HepG2 (cell line): ENCODE measurements at places on chromosomes 3 and 15.

- DNase-seq, result no peak
Measured at GRCh38 chr3:69770219-69770618, 31.0 kb downstream of the MITF start.

DNA sequence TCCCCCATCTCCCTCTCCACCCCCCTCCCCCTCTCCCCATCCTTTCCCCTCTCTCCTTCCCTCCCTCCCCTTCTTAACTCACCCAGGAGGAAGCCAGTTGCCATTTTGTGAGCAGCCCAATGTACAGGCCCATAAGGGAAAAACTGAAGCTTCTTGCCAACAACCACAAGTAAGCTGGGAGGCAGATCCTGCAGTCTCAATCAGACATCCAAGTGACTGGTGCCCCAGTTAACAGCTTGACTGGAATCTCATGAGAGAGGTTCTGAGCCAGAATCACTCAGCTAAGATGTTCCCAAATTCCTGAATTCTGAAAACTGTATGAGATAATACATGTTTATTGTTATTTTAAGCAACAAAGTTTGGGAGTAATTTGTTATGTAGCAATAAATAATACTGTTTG, 90.7 kb downstream of the C3orf70 start:
- no peak for DNase-seq

GRCh38 chr3:138356730-138357405, 8.5 kb downstream of the MRAS start:
- no peak for DNase-seq

GRCh38 chr15:68415501-68416157, 16.3 kb downstream of the ITGA11 start:
- no peak for DNase-seq

- DNase-seq, result peak; percentile 16
Measured at GRCh38 chr3:134527037-134527436, 41.2 kb downstream of the CEP63 start.

GRCh38 chr3:137769322-137770065, 5.4 kb downstream of the SOX14 start:
- DNase-seq, result no peak

GRCh38 chr15:49832511-49832910, 211.7 kb downstream of the DTWD1 start:
- DNase-seq, result peak; percentile 31

DNA sequence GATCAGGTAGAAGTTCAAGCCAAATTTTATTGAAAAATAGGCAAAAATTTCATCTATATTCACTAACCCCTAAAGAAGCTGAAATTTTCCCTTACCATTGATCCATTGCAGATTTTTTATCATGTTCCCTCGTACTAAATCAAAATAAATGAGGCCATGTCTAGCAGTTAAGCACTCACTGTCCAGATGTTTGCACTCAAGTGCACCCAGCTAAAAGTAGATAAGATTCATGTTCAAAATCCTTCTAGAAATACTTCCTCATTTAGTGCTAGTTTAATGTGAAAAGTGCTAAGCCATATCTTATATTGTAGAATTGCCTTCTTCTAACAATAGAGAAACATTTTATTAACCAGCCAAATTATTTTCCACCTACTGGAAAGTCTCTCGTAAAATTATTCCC, 164.7 kb upstream of the UBE2E2 start:
- no peak for DNase-seq

DNA sequence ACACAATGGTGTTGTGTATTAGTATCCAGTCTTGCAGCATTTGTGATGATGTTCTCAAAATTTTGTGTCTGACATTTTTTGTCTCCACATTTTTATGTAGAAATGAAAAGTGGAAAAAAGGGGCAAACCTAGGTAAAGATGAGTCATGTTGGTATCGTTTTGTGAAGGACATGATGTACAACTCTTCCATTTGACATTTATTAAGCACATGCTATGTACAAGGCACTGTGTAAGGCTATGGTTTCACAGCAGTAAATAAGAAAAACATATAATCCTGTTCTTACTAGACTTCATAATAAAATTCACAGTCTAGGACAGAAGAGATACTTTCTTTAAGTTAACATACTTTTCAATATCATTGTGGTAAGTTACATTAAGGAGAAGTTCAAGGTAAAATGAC, 143.5 kb upstream of the CNTN4 start:
- DNase-seq, result no peak

GRCh38 chr15:40746916-40747418, 8.1 kb downstream of the RMDN3 start:
- DNase-seq, result no peak

GRCh38 chr3:187999821-188000220, 154.1 kb upstream of the LPP start:
- no peak for DNase-seq

GRCh38 chr3:171604370-171604769, 144.2 kb upstream of the TNIK start:
- no peak for DNase-seq

- no peak for DNase-seq
Measured at GRCh38 chr3:120450600-120451271, at the start of gene FSTL1. TSS of gene FSTL1 (minus strand) at chr3:120450992. CDS start at chr3:120450746, 246 bp downstream.

DNA sequence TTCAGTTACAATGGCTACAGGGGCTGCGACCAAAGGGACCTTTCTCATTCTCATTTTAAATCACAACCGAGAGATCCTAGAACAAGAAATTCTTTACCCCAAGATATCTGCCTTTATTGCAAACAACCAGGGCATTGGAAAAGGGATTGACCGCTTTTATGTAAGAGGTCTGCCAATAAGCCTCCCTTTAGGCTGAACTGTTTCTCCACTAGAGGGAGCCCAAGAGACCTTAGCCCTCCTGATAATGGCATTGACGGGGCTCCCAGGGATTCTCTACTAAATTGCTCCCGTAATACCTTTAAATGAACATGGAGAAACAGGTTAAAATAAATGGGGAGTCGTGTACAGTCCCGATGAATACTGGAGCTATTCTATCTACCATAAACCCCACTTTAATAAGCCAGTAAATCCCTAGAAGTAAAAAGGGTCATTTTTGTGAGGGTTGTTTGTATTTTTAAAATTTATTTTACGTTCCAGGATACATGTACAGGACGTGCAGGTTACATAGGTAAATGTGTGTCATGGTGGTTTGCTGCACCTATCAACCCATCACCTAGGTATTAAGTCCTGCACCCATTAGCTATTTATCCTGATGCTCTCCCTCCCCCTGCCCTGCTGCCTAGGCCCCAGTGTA, 7.5 kb upstream of the IGSF10 start:
- peak; percentile 63 for DNase-seq

GRCh38 chr3:16839271-16840100, 45.3 kb upstream of the PLCL2 start:
- DNase-seq, result no peak

- no peak for DNase-seq
Measured at GRCh38 chr3:8278448-8278847, 223.2 kb upstream of the LMCD1 start.

- DNase-seq, result no peak
Measured at GRCh38 chr3:143084856-143085731, 34.5 kb upstream of the CHST2 start.

GRCh38 chr3:57793737-57794187, 37.7 kb downstream of the SLMAP start:
- no peak for DNase-seq

DNA sequence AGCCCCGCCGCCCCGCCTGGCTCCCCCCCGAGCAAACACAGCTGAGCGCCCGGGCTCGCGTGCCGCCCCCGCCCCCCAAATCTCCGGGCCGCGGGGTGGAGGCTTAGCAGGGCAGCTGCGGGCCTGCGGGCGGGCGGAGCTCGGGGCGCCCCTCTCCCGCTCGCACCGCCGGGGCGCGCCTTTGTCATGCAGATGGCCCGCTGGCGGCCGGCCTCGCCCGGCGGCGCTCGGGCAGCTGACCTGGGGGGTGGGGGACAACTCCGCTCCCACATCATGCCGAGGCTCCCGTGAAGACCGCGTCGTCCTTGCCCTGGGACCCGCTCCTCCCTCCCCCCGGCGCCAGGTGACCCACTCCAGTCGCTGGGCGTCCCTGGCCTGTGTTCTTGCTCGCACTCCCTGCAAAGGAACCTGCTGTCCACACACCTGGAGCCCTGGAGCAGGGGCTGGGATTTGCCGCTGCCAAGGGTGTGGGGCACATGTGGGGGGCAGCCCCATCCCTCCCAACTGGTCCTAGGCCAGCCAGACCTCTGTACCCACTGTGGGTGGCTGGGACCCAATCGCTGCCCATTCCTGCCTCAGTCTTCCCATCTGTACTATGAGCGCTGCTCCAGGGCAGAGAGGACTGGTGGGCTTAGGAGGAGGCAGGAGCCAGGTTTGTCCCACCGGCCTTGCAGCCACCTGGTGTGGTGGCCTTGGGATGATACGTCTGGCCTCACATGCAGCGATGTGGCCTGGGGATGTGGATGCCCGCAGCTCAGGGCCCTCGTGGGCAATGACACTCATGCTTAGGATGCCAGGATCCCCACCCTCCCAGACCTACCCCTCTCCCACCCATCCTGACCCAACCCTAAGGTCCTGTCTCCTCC, 33.5 kb downstream of the DNAJB8 start:
- DNase-seq, result no peak

DNA sequence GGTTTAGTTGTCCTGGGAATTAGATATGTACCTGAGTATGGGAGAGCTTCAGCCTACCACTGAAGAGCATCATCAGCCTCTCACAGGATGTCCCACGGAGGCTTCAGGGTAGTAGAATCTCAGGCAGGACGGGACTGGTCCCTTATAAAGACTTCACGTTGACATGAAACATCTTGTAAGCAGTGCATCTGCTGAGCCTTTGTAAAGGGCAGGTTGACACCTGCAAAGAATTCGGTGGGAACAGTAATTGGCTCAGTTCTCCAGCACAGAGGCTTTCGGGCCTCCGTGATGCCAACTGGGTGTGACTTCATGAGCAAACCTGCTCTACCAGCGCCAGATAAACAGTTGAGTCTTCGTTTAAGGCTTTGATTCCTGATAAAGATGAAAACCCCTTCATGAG, 26.9 kb upstream of the AVEN start:
- no peak for DNase-seq

DNA sequence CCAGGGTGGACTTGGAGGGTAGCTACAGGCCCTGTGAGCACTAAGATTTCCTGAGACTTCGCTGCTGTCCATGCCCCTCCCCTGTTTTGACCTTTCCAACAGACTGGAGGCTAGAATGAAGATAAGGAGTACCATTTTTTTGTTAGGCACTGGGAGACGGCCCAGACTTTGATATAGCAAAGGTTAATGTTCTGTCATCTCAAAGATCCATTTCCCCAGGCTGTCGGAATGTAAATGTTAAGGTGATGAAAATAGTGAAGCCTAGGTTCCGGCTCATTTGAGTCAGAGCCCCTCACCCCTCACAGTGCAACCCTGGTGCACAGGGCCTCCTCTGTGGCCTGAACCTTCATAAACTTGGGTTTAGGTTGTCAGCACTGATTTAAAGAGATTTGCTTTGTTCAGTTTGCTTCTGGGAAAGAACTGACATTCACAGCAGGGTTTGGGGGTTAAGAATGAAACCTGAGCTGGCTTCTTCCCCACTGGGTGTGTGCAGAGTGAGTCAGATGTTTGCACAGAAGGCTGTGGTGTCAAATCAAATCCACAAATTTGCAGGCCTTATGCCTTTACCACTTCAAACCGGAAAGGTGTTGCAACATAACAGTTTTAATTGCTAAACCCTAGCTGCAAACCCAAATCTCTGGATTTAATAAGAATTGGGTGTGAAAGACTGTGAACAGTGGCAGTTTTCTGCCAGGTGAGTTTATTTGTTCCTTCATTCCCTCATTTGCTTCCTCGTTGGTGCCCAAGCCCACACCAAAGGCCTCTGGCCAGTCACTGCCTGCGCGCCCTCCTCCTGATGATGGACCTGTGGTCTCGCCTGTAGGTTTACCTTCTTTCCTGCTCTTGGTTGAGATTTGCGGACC, 20.6 kb upstream of the KCTD6 start:
- DNase-seq, result peak; percentile 95

GRCh38 chr15:67125589-67126502, 60.4 kb downstream of the SMAD3 start:
- DNase-seq, result no peak

GRCh38 chr3:149315694-149316093, 17.7 kb downstream of the TM4SF18 start:
- DNase-seq, result no peak

DNA sequence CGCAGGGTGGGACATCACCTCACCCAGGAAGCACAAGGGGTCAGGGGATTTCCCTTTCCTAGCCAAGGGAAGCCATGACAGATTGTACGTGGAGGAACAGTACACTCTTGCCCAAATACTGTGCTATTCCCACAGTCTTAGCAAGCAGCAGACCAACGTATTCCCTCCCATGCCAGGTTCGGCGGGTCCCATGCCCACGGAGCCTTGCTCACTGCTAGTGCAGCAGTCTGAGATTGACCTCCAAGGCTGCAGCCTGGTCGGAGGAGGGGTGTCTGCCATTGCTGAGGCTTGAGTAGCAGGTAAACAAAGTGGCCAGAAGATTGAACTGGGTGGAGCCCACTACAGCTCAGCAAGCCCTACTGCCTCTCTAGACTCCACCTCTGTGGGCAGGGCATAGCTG, 39.0 kb downstream of the ALDH1A2 start:
- no peak for DNase-seq

DNA sequence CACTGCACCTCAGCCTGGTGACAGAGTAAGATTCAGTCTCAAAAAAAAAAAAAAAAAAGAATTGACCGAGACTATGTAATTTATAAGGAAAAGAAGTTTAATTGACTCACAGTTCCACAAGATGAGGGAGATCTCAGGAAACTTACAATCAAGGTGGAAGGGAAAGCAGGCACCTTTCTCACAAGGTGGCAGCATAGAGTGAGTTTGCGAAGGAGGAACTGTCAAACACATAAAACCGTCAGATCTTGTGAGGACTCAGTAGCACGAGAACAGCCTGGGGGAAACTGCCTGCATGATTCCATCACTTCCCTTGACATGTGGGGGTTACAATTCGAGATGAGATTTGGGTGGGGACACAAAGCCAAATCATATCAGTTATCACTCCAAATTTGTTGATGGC, 380.9 kb downstream of the EDEM1 start:
- DNase-seq, result peak; percentile 2

- no peak for DNase-seq
Measured at GRCh38 chr3:108406063-108406660, 104.2 kb downstream of the MYH15 start.

GRCh38 chr3:186209810-186210752, 101.2 kb upstream of the ETV5 start:
- DNase-seq, result peak; percentile 84

GRCh38 chr3:187808527-187808895, 63.2 kb upstream of the BCL6 start:
- no peak for DNase-seq

DNA sequence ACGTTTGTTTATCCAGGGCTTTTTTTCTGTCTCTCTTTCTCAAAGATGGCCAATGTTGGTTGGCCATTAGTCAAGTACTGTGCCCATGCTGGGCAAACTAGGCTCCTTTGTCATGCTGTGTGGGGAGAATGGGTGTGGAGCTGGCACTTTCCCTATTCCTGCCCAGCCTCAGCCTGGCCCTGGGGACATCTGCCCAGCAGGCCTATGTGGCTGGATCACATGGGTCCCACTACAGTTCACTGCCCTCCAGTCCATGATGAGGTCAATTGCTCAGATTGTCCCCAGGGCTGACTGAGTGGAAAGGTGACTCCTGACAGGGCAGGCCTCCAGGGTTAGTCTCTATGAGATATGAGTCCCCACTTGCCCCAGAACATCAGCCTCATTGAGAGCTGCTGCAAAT, 54.4 kb upstream of the HERC1 start:
- no peak for DNase-seq

- no peak for DNase-seq
Measured at GRCh38 chr3:18119866-18120265, 305.3 kb downstream of the SATB1 start.

- peak; percentile 56 for DNase-seq
Measured at GRCh38 chr3:51343918-51344687, 41.0 kb upstream of the MANF start.

GRCh38 chr15:39491886-39492490, 88.9 kb upstream of the THBS1 start:
- no peak for DNase-seq
